ENCODE measurements at places on chromosomes 6 and 20.
A peak's percentile ranks its signal among the peaks of the same experiment; 100 is the strongest.

DNA sequence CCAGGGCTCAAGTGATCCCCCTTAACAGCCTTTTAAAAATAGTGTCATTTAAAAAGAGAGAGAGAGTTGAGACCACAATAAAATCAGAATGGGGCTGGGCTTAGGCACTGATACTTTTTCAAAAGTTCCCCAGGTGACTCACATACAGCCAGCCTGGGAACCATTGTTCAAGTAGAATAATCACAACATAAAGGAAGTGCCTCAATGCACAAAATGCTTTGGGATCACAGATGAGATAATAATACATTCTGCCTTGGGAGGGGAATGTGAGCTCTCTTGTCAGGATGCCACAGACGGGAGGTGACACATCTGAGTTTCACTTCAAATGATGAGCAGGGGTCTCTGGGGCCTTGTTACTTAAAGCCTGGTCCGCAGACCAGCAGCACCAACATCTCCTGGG is 34.0 kb upstream of the GABRR1 start:
- no peak for DNase-seq

- peak; percentile 7 for DNase-seq
Measured at GRCh38 chr6:35496841-35497570, at the start of gene TEAD3. TSS of gene TEAD3 (minus strand) at chr6:35497079.

- no peak for DNase-seq
Measured at GRCh38 chr6:132205946-132206345, 195.3 kb downstream of the MOXD1 start.

GRCh38 chr6:19102936-19103335 is 715.8 kb downstream of the RNF144B start:
- DNase-seq: no peak

Measured in stimulated activated CD8-positive, alpha-beta memory T cell treated with anti-CD3 and anti-CD28 coated beads, Interleukin-4, amount 100 ng/mL, for 1 hour (primary cell).